ENCODE measurements at places on chromosomes 1 and 21.

DNA sequence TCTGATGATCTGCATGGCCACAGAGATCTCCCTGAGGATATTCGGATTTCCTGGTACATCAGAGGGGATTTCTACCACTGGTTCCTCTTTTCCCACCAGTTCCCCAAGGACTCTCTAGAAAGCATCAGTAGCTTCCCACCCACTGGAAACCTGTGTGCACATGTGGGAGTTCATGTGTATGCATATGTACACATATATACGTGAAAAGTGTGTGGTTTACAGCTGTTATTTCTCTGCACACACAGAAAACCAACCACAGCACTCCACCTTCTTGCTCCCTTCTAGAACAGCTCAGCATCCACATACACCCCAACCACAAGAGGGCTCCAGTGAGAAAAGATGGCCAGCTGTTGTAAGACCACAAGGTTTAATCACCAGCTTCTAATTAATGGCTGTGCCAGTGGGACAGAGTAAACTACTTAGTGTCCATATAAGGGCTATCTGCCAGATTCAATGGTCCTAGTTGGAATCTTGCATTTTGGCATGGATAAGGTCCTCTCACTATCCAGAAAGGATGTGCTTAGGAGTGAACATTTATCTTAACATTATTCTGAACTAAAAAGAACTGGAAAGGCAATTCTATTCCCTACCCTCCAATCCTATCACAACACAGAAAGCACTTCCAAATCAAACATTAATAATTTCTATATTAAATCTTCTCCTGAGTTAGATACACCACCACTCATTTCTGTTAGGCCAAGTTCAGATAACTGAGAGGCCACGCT is 24.1 kb downstream of the GPR3 start:
- no peak for DNase-seq

DNA sequence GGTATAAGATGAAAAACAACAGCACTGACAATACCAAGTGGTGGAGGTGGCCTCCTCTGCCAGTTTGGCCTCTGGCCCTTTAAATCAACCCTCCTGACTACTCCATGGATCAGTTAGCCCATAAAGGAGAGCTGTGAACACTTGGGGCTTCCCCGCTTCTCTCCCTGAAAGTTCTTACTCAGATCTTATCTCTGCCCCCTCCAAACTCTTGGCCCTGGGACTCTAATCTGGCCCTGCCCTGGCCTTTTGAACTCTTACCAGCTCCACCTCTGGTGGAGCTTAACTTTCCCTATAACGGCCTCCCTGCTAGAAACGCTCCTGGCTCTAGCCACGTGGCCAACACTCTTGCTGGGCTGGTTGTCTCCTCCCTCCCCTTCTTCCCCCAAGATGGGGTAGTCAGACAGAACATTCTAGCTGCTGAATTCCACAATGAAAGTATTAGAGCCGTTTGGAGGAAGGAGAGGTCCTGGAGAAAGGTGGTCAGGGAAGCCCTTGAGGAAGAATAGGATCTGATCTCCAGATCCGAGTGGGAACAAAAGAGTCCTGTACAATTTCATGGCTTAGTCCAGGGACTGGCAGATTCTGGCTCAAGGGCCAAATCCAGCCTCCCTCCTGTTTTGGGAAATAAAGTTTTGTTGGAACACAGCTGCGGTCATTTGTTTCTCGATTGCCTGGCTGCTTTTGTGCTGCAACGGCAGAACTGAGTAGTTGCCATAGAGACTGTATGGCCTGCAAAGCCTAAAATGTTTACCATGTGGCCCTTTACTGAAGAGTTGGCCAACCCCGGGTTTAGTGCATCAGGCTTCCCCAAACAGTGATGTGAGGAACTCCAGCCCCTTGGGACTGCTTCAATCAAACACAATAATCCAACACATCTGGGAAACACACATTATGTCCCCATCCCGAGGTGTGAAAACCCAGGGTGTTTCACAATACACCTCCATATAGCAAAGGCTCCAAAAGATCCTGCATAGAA is 9.5 kb upstream of the PIGR start:
- DNase-seq, result no peak

- no peak for DNase-seq
These were observed 131.8 kb downstream of the CCDC185 start for GRCh38 chr1:223524930-223525451.

GRCh38 chr1:84298684-84299535 is 2.6 kb upstream of the SAMD13 start:
- DNase-seq, result no peak

DNA sequence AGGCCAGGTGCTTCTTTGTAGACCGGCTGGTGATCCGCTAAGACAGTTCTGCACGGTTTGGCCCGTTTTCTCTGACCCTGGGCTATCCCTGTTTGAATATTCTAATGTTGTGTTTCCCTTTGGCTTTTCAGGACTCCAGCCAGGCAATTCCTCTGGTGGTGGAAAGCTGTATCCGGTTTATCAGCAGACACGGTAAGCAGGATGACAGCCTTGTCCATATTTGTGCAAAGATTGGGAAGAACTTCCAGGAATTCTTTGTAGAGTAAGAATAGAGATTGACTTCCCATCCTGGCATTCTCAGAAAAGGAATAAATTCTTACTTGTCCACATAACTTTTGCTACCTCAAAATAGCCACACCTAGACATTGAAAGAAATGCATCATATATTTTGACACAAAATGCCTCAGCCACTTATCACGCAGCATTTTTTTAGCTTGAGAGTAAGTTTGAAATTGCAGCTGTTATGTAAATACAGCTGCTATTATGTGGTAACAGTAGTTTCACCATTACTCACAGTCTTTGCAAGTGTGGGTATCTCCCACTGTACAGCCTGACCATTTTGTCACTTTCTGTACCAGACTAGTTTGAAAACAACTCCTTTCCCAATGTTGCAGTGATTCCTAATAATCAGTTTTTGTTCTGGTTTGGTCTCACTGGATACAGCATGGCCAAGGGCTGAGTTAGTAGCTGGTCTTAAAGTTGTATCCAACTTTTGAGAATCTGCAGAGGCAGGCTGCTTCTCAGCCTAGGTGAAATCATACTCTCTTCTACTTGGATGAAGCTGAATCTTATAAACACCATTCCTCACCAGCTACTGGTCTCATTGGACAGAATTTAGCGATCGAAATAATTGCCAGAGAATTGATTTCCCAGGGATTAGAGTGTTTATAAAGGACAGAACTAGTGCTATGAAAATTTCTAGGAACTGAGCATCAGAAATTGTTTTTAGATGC is 40.0 kb upstream of the IKBKE start:
- no peak for DNase-seq

DNA sequence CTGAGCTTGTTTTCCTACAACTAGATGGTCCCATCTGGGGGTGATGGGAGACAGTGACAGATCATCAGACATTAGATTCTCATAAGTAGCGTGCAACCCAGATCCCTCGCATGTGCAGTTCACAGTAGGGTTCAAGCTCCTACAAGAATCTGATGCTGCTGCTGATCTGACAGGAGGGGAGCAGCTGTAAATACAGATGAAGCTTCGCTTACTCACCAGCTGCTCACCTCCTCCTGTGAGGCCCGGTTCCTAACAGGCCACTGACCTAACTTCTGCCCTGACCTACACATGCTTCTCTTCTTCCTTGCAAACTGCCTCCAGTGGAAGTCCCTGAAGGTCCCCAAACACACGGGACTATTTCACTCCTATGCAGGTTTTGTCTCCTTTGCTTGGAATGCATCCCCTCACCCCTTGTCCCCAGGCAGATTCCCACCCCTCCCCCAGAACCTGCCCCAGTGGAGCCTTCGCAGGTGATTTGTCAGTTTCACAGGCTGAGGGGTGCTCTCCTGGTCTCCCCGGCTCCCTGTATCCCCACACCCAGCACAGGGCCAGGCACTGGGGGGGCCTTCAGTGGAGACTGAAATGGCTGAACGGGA is 5.7 kb upstream of the ZBTB48 start:
- DNase-seq, result no peak

DNA sequence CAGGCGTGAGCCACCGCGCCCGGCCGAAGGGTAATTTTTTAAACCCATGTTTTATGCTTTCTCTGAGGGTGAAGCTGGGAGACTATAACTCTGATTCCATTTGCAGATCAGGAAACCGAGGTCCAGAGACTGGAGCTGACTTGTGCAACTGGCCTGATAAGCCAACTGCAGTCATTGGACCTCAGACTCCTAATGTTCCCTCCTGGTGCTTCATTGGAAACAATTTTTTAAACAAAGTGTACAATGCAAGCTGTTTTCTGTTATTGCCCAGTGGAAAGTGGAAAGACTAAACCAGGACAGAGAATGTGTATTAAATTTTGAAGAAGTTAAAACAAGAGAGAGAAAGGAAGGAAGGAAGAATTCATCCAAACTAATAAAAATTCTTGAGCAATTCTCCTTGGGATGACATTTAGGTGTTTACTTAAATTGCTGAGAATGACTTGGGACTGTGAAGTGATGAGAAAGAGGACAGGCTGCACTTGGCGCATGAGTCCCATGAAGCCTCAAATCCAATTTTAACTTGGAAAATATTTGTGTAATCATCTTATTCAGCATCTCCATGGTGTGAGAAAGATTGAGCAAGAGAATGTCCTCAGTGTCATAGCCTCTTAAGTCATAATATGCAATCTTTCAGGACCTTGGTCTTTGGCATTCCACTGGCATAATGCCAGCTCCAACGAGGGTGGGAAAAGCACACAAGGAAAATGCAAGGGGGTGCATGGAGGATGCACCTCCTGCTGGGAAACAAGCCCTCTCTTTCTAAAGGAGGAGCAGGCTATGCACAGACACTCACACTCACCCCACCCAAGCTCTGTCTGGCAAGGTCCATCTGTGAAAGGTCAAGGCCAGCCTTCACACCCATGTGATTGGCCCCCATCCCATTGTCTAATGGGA is 342.0 kb downstream of the SIPA1L2 start:
- DNase-seq, result no peak

GRCh38 chr1:115301438-115302020 is 36.5 kb downstream of the NGF start:
- DNase-seq, result no peak

DNA sequence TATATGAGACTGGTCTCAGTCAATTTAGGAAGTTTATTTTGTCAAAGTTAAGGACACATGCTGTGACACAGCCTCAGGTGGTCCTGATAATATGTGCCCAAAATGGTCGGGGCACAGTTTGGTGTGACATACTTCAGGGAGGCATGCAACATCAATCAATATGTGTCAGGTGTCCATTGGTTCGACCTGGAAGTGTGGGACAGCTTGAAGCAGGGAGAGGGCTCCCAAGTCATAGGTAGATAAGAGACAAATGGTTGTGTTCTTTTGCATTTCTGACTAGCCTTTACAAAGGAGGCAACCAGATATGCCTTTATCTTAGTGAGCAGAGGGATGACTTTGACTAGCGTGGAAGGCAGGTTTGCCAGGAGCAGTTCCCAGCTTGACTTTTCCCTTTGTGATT is 4.5 kb upstream of the ERVH48-1 start:
- DNase-seq, result no peak

- DNase-seq, result no peak
These were observed 155.0 kb upstream of the EDN2 start for GRCh38 chr1:41639332-41639936.

- no peak for DNase-seq
These were observed 1.6 kb downstream of the CRYBG2 start for GRCh38 chr1:26352338-26352679.

DNA sequence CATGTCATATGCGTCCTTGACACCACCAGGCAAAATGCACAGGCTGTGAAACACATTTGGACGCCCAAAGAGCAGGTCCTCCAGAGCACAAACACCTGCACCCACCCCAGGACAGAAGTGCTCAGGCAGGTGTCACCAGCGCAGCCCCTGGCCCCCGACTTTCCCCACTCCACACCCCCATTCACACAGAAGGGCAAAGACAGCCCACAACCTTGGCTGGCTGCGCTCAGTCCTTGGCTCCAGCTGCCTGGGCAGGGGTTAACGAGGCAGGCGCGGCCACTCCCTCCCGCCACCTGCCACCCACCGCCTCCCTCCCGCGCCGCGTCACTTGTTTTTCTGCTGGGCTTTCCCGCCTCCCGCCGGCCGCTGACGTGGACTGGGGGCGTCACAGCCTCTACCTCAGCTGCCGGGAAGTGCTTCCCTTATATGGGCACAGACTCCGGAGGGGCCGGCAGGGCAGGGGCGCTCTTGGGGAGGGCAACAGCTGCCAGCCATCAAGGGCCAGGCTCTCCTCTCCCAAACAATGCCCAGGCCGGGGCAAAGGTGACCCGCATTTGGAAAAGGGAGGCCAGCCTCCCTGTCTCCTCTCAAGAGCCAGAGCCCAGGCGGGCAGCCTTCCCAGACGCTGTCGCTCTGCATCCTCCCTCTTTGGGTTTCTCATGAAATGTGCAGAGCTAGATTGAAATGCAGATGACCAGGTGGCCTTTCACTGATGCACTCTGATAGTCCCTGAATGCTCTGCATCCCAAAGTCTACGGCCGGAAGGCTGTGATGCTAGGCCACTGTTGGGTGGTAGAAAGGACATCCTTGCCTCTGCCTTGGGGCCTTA is 14.8 kb upstream of the BTG2 start:
- DNase-seq, result peak; percentile 95

- no peak for DNase-seq
These were observed 60.7 kb upstream of the ITPKB start for GRCh38 chr1:226799634-226800281.

All from activated B cell treated with CpG ODN at 0.5 μM for 24 hours (primary cell).